ENCODE measurements at places on chromosomes 3 and 15.

DNA sequence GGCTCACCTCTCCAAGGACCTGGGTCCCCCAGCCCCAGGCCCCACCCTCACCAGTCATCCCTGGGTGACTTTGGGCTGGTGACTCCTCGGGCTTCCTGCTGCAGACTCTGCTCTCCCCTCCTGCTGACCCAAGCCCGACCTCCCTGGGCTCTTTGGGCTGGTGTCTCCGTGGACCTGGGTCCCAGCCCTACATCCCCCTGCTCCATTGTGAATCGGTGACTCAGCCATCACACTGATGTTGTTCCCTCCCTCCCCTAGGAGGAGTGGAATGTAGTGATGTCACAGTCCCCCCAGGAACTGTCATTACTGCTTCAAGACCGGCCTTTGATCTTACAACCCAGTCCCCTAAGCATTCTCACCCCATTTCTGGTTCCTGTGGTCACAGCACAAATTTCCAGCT, 83.7 kb downstream of the ADAMTS7 start:
- no peak for DNase-seq

- no peak for DNase-seq
These were observed 18.7 kb upstream of the KPNA1 start for GRCh38 chr3:122533480-122533879.

GRCh38 chr3:37987315-37987697, 3.3 kb upstream of the VILL start:
- no peak for DNase-seq

DNA sequence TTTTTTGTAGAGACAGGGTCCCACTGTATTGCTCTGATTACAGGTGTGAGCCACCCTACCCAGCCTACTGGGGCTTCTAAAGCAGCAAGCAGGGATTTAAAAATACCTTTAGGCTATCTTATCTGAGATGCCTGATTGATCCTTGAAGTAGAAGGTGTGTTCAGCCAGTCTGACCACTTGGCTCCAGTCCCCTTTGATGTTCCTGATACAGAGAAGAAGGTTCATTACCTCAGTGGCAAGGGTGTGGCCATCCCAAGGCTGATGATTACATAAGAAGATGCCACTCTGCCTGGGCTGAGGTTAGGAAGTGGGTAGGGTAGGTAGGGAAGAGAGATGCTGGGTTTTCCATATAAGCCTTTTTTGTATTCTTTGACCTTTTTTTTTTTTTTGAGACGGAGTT, 11.2 kb upstream of the DCAF1 start:
- DNase-seq, result no peak

GRCh38 chr3:194956697-194957396, 271.2 kb downstream of the FAM43A start:
- no peak for DNase-seq

GRCh38 chr15:85399627-85400026, 19.2 kb downstream of the AKAP13 start:
- DNase-seq, result no peak
